ENCODE measurements at places on chromosomes 5 and 9.

DNA sequence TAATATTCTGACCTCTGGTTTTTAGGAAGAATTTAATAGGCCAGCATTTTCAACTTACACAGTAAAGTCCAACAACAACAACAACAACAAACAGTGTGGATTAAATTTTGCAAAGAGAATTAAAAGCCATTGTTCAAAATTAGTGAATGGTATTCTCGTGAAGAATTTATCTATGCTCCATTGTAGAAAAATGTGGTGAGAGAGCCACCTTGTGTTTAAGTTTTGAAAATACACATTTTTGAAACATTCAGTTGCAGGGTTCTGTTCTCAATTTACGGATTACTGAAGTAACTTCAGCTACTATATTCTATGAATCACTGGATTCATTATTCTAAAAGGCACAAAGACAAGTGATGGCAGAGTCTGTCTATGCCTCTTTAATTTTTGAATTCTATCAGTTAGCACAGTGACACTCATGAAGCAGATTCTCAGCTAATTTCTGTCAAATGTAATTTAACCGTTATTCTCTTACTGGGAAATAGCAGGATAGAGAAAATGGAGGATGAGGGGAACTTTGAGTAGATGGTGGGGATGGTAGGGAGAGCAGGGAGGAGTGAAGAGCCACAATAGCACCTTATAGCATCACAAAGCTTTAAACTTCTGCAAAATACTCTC is 11.0 kb downstream of the CCDC152 start:
- no peak for DNase-seq

DNA sequence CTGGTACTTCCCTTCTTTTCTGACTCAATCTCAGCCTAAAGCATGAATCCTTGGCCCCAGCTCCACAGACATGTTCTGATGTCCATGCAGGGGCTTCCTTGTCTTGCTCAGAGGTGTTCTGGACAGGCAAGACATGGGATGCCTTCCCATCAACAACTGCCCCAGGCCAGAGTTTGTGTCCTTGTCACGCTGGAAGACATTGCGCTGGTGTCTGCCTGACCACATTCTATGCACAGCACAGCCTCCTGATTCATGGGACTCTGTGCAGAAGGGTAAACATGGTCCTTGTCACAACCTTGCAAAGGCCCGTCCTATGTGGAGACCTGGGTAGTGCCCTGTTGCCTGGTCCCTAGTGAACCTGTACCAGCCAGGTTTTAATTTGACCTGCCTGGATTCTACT is 212.2 kb downstream of the FSTL4 start:
- DNase-seq = no peak

- no peak for DNase-seq
These were observed 94.0 kb downstream of the THBS4 start for GRCh38 chr5:80129146-80129545.

DNA sequence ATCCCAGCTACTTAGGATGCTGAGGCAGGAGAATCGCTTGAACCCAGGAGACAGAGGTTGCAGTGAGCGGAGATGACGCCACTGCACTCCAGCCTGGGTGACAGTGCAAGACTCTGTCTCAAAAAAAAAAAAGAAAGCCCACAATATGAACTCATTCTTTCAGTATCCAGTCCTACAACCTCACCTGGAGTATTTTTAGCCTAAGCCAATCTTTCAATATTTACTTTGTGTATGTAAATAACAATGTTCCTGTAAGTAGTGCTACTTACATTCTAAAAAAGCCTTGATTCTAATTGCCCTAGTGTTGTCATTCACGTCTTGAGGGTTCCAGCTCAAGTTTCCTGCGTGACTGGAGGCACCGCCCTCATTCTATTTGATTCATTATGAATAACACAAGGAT is 62.0 kb downstream of the BHMT start:
- no peak for DNase-seq

- peak; percentile 96 for DNase-seq
These were observed 547.8 kb downstream of the CCDC171 start for GRCh38 chr9:16100537-16101091.

DNA sequence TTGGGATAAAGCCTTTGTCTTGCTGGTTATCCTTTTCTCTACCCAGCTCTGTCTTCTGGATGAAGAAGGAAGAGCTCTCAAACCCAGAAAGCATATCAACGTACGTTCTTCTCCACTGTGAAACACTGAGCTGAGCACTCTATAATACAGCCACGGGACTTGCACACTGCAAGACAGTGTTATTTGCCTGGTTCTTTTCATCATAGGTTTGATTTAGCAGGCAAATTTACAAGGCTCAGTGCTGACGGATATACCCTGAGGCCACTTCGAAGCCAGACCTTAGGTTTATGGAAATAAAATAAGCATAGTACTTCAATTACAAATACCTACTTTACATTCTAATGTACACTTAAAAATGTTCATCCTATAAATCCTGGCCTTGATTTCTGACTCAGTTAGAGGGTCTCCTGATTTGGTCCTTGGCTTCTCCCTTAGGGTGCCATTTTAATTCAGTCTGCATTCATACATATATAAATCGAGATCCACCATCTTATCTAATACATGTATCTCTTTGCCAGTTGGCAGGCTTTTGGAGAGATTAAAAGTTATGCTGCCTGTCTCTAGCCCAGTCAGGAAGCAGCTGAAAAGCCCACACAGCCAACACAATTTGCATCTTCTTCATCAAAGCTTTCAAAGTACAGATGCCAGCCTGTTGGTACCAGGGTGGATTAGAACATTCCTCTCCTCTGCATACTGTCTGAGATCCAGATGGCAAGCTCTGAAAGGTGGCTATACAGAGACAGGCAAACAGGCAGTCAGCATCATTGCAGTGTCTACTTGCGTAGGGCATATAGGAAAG is 194.4 kb downstream of the DEPDC1B start:
- DNase-seq = no peak

- no peak for DNase-seq
These were observed 83.4 kb downstream of the MEGF10 start for GRCh38 chr5:127373858-127374491.

GRCh38 chr5:76514292-76514691 is 108.9 kb downstream of the F2RL2 start:
- DNase-seq = no peak

DNA sequence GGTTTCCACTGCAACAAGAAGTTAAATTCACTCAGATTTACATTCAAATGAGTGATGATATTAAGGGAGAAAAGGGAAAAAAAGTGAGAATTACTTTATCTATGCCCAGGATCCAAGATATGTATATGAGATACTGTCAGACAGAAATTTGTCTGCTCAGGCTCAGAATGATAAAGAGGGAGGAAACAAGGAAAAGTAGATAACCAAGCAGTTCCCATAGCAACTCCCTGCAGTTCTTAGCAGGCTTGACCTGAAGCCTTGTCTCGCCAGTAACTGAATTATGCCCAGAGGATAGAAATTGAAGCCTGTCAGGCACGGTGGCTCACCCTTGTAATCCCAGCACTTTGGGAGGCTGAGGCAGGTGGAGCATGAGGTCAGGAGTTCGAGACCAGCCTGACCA is 304.4 kb downstream of the TLE1 start:
- no peak for DNase-seq

GRCh38 chr5:133247151-133247709 is 195.4 kb downstream of the HSPA4 start:
- no peak for DNase-seq

DNA sequence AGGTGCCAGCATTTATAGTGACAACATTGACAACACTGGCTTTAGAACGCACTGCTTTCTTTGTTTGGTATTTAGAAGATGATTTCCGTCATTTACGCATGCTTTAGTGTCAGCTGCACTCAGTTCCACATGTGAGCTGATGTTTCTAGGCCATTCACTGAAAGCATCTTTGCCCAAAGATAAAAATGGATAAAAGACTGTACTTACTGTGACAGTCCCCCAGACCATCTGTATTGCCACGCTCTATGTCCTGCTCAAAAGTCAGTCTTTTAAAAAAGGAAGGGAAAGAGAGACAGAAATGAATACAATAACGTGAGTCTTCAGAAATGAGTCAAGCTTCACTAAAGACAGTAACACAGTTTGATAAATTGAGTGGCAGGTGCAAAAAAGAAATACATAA is 99.3 kb downstream of the SEMA6A start:
- DNase-seq = no peak

DNA sequence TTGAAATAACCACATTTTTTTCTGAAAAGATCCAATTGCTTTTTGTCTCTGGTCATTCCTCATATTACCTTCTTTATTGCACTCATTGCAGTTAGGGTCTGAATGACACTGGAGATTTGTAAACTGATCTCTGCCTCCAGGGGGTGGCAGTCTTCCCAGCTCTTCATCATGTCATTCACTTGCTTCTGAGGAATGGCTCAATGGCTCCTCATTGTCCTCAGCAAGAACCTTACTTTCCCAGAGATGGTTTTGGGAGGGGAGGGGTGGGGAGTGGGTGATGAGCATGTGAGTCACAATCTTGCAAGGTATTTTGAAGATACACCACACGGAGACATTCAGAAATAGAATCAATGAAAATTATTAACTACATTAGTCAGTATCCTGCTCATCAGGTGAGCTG is 159.8 kb upstream of the GAS1 start:
- no peak for DNase-seq

GRCh38 chr5:158807-159447 is 32.4 kb upstream of the LRRC14B start:
- no peak for DNase-seq

- no peak for DNase-seq
These were observed 57.0 kb upstream of the NEURL1B start for GRCh38 chr5:172583931-172584511.

DNA sequence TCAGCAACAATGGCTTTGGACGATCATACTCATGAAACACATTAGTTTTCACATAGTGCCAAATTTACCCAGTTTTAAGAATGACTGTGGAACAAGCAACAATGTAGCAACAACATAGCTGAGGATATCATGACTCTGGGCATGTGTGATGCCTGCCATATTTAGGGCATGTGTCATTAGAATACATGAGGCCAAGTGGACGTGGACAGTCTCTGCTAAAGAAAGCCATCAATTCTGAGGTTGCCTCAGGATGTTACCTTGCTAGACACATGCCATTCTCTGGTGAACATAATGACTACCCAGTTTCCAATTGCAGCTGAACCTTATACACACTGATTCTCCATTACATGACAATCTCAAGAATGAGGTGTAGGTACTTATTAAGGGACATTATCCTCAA is 103.3 kb upstream of the ADAMTS19 start:
- no peak for DNase-seq

GRCh38 chr9:112285056-112285455 is 48.4 kb downstream of the PTBP3 start:
- no peak for DNase-seq

GRCh38 chr9:125885405-125886034 is 138.3 kb downstream of the PBX3 start:
- no peak for DNase-seq

DNA sequence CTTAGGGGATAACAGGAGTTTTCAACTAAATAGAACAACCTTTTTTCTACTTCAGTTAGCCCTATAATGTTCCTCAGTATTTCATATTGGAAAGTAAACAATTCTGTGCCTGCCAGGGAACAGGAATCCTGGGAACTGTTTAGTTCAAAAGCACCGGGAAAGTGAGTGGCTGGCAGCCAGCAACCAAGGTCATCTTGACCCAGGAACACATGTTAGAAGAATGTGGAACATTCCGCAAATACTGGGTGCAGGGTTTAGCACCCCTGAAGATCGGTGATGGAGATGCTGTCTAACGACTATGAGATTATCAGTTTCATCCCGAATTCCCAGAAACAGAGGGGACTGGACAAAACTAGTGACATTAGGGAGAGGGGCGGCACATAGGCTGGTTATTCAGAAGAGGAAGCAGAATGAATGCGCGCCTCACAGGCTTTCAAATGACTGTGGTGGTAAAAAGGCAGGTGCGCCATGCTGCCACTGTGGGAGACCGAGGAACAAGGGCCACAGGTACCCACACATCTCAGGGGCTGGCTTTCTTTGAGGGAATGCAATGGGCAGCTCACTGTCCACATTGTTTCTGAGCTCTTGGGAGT is 51.2 kb downstream of the IPPK start:
- no peak for DNase-seq

DNA sequence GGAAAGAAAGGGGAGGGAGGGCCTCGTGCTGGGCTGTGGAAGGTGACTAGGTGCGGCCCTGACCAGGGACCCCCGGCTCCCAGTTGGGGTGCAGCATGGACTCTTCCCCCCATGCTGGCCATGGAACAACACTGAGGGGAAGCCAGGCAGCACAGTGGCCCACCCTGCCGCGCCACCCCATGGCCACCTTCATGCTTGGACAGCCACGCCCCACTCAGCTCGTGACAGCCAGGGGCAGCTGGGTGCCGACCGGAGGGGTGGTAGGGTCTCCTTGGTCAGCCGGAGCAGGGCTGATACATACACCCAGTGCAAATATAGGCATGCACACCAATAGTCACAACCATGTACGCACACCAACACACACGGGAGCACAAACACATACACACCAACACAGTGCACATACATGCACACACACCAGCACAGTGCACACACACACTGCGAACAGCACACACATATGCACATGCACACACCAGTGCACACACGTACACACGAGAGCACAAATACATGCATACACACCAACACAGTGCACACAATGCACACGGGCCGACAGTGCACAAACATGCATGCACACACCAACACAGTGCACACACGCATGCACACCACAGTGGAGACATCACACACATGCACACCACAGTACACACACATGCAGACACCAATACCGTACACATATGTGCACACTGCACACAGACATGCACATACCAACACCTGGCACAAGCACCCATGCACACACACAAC is 8.3 kb downstream of the SOHLH1 start:
- no peak for DNase-seq

- DNase-seq = no peak
These were observed 16.6 kb upstream of the ELAVL2 start for GRCh38 chr9:23842565-23843129.

GRCh38 chr5:153584960-153585359 is 94.5 kb downstream of the GRIA1 start:
- no peak for DNase-seq

DNA sequence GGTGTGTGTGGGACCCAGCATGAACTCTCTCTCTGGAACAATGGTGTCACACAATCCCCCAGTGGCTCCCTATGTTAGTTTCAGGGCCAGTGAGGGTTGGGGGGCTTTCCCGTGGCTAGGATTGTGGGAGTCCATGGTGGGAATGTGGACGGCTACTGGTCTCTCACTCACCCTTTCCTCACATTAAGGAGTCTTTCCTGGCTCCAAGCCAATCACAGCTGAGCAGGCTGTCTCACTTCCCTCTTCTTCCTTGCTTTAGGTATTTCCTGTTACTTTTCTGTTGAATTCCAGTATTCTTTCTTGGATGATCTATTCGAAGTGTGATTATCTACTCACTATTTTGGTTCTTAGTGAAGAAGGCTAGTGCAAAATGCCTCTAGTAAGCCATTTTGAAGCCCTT is 324.4 kb upstream of the MPDZ start:
- DNase-seq = no peak

GRCh38 chr5:119322948-119323537 is 32.8 kb upstream of the TNFAIP8 start:
- no peak for DNase-seq

DNA sequence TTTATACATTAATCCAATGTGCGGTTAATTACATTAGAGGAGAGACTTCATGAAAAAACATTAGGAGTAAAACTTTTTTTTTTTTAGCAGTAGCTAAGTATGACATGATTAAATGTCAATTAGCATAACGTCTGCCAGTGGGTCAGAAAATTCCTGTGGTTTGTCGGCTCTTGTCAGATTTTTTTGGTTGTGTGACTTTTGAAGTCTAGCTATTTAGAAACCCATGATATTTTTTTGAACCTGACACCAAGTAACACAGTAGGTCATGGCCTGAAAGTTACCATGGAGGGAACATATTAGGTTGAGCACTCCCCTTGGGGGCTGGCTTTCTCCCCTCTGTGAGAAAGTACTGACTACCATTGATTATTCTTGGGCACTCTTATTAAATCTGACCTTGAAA is 84.8 kb upstream of the ALDH1A1 start:
- peak; percentile 45 for DNase-seq

Data from fibroblast of lung (primary cell).